ENCODE measurements at places on chromosomes 5 and 9.

DNA sequence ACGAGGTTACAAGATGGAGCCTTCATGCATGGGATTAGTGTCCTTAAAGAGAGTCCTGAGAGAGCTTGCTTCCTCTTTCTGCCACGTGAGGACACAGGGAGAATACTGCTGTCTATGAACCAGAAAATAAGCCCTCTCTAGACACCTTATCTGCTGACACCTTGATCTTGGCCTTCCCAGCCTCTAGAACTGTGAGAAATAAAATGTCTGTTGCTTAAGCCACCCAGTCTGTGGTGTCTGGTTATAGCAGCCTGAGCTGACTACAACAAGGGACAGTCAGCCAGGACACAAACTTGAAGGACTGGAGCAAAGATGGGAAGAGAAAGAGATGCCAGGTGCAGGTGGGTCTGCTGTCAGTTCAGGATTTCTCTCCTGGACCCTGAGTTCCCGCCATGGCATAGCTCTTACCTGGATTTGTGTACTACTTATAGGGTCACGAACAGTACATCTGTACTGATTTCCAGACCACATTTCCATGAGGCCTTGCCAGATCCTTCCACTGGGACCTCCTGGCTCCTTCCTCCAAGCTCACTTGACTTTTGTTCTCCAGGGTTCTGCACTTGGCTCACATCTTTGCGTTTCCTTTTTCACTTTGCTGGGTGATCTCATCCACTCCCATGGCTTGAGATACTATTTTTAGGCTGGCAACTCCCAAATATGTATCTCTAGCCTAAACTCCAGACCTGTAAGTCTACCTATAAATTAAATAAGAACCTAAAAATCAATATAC, 44.9 kb upstream of the LIFR start:
- DNase-seq, result no peak

DNA sequence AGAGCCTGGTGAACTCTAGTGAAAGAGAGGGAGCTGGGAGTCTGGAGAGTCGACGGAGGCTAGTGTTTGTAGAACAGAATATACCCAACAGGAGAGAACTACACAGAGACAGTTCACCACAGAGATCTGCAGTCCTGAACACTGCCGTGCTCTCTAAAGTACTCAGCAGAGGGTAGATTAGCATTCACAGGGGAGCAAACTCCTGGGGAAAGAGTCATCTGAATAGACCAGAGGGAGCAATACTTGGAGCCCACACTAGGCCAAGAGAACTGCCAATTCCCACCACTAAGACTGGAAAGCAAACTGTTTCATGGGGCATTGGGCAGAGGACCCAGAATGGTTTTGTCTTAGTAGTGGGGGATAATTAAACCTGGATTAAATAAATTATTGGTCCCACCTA, 235.6 kb downstream of the EDIL3 start:
- no peak for DNase-seq

- no peak for DNase-seq
These were observed 1339.3 kb downstream of the EFNA5 start for GRCh38 chr5:106331415-106331814.

DNA sequence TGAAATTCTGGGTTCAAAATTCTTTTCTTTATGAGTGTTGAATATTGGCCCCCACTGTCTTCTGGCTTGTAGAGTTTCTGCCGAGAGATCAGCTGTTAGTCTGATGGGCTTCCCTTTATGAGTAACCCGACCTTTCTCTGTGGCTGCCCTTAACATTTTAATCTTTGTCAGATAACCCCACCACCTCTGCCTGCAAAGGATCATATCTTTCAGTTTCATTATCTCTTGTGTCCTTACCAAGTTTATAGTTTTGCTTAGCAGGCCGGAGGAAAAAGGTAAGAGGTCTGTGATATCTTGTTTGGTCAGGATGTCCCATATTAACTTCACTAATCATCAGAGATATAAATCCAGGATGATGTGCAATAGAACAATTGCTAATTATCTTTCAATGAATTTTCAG, 970.2 kb upstream of the TYRP1 start:
- DNase-seq, result no peak

DNA sequence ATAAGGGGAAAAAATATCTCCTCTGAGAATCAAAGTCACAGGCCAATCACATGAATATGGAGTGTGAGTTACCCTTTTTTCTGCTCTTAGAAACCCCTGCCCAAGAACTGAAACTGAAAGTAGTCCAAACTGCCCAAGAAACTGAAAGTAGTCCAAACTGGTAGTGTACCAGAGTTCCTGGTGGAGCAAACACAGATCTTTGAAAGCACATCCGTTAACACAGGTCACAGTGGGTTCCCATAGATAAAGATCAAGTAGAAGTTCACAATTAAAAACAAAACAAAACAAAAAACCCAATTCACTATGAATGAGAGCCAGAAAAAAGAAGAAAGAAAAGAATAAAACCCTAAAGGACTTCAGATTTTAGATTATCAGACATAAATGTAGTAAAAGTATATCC, 332.4 kb upstream of the EFNA5 start:
- DNase-seq, result peak; percentile 71

DNA sequence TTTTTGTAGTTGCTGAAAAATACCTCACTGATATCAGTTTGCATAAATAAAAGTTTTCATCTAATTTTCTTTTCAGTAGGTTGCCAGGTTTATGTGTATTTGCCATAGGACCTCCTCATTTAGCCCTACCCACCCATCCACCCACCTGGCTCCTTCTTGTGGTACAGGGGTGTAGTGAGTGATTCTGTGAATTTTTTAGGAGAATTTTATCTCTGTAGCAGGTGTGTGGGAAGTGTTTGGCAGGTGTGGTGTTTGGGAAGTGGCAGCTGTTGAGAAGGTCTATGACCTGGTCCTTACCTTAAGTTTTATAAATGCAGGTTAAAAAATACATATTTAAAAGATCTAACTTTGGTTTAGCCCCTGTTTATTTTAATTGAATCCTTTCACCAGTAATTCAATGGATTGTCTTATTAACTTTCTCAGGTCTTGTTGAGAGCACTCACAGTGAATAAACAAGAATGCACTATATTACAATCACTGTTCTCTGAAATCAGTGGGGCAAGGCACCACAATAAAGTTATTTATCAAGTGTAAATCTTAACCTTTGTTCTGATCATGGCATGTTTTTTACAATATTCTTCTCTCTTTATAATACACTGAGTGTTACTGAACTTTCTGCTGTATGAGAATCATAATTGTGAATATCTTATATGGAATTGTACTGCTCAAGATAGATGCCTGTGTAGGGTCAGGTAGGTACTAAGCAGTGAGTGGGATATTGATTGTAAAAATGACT, 189.1 kb downstream of the WDR70 start:
- no peak for DNase-seq

GRCh38 chr5:26843677-26844076, 194.7 kb downstream of the CDH9 start:
- DNase-seq, result no peak

- peak; percentile 31 for DNase-seq
These were observed 421 bp upstream of the DEPDC1B start for GRCh38 chr5:60700416-60700757.

- DNase-seq, result no peak
These were observed 38.4 kb downstream of the NMUR2 start for GRCh38 chr5:152366716-152367115.

GRCh38 chr9:98654247-98654646, 54.5 kb downstream of the GABBR2 start:
- no peak for DNase-seq

DNA sequence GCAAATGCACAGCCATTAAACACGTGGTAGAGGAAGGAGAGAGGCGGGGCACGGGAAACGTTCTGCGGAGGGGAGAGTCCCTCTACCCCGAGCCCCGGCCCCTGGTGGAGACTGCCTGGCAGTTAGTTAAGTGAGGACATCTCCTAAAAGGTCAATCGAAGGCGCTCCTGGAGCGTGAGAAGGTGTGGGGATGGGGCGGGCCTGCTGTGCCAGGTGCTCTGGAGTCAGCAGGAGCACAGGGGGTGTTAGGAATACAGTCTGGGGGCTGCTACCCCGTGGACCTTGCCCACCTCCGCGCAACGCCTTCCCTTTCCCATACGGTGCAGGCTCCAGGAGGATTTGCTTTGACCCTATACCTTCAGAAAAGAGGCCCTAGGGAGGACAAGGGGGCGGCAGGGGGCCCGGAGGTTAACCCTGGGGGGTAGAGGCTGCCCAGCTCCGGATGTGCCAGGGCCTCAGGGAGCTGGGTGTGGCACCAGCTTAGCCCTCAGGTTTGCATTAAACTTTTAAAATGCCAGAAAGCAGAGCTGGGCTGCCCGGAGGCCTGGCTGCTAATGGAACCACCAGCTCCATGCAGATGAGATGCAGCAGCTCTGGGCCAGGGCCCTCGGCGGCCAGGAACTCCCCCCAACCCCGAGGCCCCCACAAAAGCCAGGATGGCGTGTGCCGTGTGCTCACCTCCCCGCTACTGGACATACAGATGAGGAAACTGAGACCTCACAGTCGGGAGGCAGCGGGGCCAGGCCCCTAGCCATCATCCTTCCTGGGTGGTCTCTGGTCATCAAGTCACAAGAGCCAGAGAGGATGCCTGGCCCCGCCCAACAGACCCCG, 39.2 kb downstream of the NACC2 start:
- DNase-seq, result no peak

DNA sequence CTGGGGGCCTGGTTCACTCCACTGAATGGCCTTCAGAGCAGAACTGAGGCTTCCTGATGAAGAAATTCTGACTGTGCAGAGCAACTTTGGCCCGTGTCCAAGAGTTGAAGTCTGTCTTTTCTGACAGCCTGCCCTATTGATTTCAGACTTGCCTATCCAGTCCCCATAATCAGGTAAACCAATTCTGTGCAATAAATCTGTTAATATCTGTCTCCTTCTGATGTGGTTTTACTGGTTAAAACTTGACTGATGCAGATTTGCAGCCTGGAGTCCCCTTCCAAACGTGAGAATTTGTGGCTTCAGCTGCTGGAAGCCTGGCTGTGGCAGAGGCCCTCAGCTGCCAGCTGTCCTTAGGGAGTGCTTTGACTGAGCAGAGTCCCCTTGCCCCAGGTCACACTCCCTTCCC, 283.9 kb upstream of the ANKRD55 start:
- DNase-seq, result no peak

DNA sequence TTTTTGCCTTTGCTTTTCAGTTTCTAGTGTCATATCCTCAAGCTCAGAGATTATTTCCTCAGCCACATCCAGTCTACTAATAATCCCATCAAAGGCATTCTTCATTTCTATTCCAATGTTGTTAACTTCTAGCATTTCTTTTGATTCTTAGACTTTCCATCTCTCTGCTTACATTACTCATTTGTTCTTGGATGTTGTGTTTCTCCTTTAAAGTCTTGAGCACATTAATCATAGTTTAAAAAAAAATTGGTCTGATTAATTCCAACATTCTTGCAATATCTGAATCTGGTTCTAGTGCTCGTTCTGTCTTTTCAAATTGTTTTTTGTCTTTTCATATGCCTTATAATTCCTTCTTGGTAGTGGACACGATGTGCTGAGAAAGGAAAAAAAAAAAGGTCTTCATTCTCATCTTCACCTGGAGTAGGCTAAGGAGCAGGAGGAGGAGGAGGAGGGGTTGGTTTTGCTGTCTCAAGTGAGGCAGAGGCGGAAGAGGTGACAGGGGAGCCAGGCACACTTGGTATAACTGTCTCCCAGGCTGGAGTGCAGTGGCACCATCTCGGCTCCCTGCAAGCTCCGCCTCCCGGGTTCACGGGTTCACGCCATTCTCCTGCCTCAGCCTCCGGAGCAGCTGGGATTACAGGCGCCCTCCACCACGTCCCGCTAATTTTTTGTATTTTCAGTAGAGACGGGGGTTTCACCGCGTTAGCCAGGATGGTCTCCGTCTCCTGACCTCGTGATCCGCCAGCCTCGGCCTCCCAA, 16.3 kb downstream of the PRXL2C start:
- DNase-seq, result no peak

Data from thymus (tissue), 14 donors.